ENCODE measurements at places on chromosomes 1 and 21. TPM values are rescaled to one million over a fixed set of nuclear protein-coding genes. Genes with fewer than 3 reads are reported as not detected.
A peak's percentile ranks its signal among the peaks of the same experiment; 100 is the strongest.

DNA sequence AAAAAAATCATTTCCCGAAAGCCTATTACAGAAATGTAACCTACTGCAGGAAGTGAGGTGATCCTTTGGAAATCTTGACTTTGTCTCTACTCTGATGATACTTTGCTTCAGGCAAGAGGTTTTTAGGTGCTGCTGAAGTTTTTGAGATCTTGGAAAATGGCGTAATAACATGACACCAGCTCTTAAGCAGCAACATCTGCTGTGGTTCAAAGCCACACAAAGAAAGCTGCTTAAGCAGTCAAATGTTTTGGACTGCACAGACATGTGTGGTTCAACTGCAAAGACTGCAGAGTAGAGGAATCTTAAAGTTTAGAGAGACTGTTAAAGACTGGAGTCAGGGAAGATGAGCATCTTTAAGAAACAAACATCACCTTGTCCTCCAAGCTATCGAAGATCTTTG, 139.0 kb downstream of the RASAL2 start:
- peaks cover 2% of the 10 kb centered on the region for H3K4me1 ChIP-seq
- H3K27me3 ChIP-seq = no peaks in the 10 kb centered on the region
- H3K27ac ChIP-seq = no peak overlapping the region
- H3K36me3 ChIP-seq = no peaks in the 10 kb centered on the region

GRCh38 chr1:10728595-10729410, 67.6 kb downstream of the CASZ1 start:
- H3K4me1 ChIP-seq = peaks cover 23% of the 10 kb centered on the region
- DNase-seq = no peak
- H3K4me3 ChIP-seq = no peak overlapping the region
- no peak overlapping the region for H3K27ac ChIP-seq
- no peaks in the 10 kb centered on the region for H3K36me3 ChIP-seq

GRCh38 chr1:217453816-217454215, 177.1 kb downstream of the GPATCH2 start:
- H3K27ac ChIP-seq = no peak overlapping the region
- peaks cover 6% of the 10 kb centered on the region for H3K4me1 ChIP-seq
- no peaks in the 10 kb centered on the region for H3K27me3 ChIP-seq
- no peak overlapping the region for H3K4me3 ChIP-seq
- no peak for DNase-seq
- peaks cover 21% of the 10 kb centered on the region for H3K36me3 ChIP-seq

DNA sequence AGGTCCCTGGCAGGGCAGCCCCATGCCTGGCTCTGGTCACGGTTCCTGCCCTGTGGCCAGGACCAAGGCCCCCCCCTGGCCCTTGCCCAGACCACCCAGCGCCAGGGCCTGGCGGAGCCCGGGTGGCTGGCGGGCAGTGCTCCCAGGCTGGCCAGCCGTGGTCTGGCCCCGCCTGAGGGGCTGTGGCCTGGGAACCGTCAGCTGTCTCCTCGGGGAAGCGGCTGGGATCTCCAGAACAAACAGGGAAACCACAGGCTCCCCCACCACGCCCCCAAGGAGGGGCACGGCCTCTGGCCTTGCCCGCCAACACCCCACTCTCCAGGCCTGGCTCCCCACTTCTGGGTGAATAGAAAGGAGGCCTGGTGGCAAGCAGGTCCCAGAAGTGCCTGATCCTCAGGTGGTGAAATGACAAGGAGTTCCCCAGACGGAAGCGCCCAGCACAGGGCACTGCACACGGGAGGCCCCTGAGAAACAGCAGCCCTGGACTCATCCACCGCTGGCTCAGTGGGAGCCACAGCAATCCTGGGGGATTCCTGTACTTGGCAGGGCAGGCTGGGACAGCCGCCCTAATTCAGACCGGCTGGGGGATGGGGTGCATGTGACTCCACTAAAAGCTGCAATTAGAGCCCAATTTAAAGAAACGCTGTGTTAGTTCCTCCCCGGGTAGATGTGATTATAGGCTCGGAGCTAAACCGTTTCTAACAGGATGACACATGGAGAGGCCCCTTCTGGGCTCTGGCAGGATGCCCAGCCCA, 78.9 kb downstream of the RAP1GAP start:
- no peak overlapping the region for H3K4me3 ChIP-seq
- DNase-seq = no peak
- no peaks in the 10 kb centered on the region for H3K36me3 ChIP-seq

DNA sequence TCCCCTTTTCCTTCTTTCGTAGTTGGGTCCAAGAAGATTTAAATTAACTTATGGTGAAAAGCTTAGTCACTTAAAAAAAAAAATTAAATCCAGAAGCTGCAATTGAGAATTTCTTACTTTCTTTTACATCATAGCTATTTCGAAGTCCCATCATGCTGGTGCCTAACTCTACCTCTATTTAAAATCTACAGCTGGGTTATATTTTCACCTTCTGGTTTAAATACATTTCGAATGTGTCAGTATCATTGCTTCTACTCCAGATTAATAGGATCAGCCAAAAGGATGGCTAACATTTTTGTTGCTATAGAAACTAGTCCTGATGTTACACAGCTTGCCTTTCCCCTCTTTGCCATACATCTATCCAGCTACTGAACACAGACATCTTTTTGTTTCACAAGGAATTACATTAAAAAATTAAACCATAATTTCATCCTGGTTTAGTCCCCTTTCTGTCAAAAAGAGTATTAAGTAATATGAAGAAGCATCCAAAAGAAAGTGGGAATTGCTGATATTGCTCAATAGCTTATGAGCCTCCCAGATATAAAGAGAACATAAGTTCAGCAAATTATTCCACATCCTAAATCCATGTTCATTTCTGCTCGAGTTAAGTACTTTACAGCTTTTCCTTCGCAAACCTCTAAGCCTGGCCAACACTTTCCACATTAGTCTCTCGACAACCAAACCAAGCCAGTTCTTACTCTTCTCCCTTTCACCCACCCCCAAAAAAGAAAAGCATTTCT, 396.7 kb upstream of the DAB1 start:
- H3K4me3 ChIP-seq = no peak overlapping the region
- DNase-seq = no peak
- no peak overlapping the region for H3K27ac ChIP-seq
- H3K27me3 ChIP-seq = peaks cover 15% of the 10 kb centered on the region
- H3K36me3 ChIP-seq = no peaks in the 10 kb centered on the region

DNA sequence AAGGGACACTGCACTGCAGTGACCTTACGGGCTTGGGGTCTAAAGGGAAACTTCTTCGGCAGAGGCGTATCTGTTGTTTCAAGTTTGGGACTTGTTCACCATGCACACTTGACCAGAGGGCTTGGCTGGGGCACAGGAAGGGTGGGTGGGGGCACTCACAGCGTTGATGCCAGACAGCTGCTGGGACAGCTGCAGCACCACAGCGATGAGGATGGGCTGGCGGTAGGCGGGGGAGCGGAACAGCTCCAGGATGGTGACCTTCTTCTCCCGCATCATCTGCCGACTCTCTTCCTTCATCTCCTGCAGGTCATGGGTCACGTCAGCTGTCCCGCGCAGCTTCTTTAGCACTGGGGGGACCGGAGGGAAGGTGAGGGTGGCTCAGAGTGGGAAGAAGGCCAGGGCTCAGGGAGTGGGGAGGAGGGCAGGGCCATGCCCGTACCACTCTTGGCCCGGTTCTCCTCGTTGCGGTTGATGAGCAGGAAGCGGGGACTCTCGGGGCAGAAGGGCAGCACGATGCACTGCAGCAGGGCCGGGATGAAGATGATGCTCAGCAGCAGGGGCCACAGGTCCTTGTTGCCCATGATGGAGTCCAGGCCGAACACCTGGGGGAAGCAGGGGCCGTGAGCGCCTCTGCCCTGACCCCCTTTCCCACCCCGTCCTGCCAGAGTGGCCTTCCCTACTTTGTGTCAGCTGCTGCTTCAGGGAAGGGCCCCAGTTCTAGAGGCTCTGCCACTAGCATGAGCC, 29.1 kb downstream of the SLC2A1 start:
- H3K27ac ChIP-seq = peak overlapping the region; percentile 77
- peaks cover 48% of the 10 kb centered on the region for H3K4me1 ChIP-seq
- DNase-seq = no peak
- peaks cover 44% of the 10 kb centered on the region for H3K36me3 ChIP-seq
- H3K4me3 ChIP-seq = no peak overlapping the region
- no peaks in the 10 kb centered on the region for H3K27me3 ChIP-seq

DNA sequence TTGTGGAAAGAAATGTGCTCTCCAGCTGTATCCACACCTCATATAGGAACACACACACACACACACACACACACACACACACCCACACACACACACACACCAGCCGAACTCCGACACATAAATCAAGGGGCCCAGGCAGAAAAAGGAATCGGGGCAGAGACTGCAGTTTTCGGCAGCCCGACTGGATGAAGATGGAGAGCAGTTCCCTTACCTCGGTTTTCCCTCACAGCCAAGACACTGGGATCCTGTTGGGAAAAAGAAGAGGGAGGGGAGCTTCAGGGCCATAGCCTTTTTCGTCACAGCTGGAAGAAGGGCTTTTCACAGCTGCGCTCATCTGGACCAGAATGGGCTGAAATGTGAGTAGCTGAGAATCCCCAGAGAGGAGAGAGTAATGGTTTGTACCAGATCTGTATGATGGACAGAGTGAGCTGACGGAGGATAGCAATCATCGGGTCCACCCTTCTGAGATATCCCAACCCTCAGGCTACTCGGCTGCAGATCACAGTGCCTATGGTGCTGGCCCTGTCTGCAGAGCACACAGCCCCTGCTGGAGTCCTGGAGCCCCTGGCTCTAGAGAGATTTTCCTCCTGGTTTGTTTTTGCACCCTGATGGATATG, 37.7 kb downstream of the PIK3C2B start:
- peaks cover 39% of the 10 kb centered on the region for H3K36me3 ChIP-seq
- peaks cover 21% of the 10 kb centered on the region for H3K4me1 ChIP-seq
- H3K4me3 ChIP-seq = peak overlapping the region; percentile 22
- H3K27ac ChIP-seq = peak overlapping the region; percentile 88
- DNase-seq = no peak

AMY1B gene
- total RNA-seq = not detected

Measured in mesothelial cell of epicardium (in vitro differentiated cells).